ENCODE measurements at places on chromosomes 2 and 18. TPM values are rescaled to one million over a fixed set of nuclear protein-coding genes. Genes with fewer than 3 reads are reported as not detected.

The GPR17 gene
- polyA plus RNA-seq, result not detected

The MC5R gene
- polyA plus RNA-seq, result not detected

The PPP1R1C gene
- 3.5 TPM for polyA plus RNA-seq

The SH3RF3 gene
- 0.01 TPM for polyA plus RNA-seq

The DSC1 gene
- not detected for polyA plus RNA-seq

The EGR4 gene
- polyA plus RNA-seq, result not detected

The SERPINB10 gene
- polyA plus RNA-seq, result not detected

The LAMA3 gene
- polyA plus RNA-seq, result 0.65 TPM

The RBKS gene
- polyA plus RNA-seq, result 8.3 TPM

The TDRD15 gene
- polyA plus RNA-seq, result 0.12 TPM

The ACVR2A gene
- 8.2 TPM for polyA plus RNA-seq

The TMEM17 gene
- polyA plus RNA-seq, result 0.50 TPM

The DSG1 gene
- 0.04 TPM for polyA plus RNA-seq

The REG3G gene
- polyA plus RNA-seq, result not detected

The NT5C1B gene
- not detected for polyA plus RNA-seq

The ITGA6 gene
- polyA plus RNA-seq, result 21.6 TPM

The NOL4 gene
- not detected for polyA plus RNA-seq

The EHD3 gene
- polyA plus RNA-seq, result 0.27 TPM

The CTDP1 gene
- 6.9 TPM for polyA plus RNA-seq

The GREB1 gene
- polyA plus RNA-seq, result 26.8 TPM

The TTN gene
- not detected for polyA plus RNA-seq

The YWHAQ gene
- polyA plus RNA-seq, result 117 TPM

The RAB6C gene
- not detected for polyA plus RNA-seq

The SLC14A1 gene
- not detected for polyA plus RNA-seq

The IKZF2 gene
- 0.18 TPM for polyA plus RNA-seq

The NEU2 gene
- polyA plus RNA-seq, result not detected

The DNAH6 gene
- polyA plus RNA-seq, result not detected

The SIGLEC15 gene
- not detected for polyA plus RNA-seq

The NCOA1 gene
- 10.4 TPM for polyA plus RNA-seq

The CREG2 gene
- polyA plus RNA-seq, result 0.26 TPM
